GM18507 (cell line): ENCODE measurements at places on chromosomes 5 and 9.

DNA sequence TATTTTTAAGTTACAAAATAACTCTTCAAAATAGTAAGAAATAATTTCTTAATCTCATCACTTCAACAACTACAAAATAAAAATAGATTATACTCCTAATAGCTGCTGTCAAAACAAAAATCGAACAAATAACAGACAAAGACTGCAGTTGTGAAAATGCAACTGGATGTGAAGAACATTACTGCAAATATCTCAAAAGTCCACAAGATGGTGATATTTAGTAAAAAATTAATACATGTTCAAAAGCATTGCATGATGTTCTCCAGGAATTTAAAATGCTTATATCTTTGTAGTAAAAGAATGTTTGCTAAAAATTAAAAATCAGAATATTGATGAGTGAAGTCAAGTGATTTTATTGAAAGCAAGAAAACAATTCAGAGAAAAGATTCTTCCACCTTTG is 66.2 kb downstream of the MPDZ start:
- DNase-seq, result no peak

GRCh38 chr9:78609450-78609849 is 312.5 kb downstream of the PSAT1 start:
- DNase-seq, result no peak

DNA sequence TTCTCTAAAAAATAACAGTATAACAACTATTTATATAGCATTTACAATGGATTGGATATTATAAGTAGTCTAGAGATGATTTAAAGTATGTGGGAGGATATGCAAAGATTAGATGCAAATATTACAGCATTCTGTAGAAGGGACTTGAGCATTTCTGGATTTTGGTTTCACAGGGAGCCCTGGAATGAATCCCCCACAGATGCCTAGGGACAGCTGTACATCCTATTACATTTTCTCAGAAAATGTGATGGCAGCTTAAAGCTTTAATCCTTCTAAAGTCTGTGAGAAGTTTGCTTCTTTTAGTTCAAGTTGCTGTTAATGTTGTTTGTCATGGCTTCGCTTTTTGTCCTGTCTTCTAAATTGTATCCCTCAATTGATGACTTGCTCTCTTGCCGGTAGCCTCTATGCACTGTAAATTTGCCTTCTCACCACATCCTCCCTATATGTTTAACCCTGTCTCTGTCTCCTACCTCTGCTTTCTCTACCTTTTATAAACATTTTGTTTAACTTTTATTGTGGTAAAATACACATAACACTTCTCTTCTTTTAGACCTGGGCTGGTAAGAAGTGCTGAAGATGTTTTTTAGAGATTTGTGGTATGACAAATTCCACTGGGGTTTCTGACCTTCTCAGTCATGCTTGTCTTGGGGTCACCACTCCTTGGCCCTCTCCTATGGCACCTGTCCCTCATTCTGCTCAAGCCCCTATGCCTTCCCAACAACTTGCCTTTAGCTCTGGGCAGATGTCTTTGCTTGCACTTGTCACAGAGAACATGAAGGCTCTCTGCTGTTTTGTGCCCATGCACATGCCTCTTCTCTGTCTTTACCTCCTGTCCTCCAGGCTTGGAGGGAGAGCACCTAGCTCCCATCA is 37.9 kb downstream of the LNPEP start:
- DNase-seq, result no peak

DNA sequence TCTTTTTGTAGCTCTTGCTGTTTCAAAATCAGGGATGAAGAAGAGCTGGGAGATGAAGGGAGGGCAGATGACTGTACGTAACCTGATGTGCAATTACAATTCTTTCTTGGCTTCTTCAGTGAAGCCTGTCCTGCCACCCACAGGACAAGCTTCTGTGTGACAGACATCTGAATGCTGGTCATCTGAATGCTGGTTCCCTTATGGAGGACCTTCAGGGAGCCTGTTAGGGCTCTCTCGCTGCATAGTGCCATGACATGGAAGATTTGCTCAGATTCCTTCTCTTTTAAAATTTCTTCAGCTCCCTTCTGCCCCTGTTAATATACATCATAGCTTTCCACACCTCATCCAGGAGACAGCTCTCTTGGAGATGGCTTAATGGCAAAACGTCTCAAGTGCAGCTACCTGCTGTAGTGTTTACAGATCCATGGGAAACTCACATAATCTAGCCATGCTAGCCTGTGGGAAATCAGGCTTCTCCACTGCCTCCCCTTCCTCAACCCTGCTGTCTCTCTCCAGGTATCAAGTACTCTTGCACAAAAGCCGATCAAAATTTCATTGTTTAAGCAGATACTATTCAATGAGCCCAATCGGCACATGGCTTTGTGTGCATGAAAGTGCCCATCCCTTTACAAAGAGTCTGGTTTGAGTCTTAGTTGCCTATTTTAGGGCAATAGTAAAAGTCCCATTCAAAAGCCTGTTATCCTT is 134.6 kb downstream of the RAB3C start:
- no peak for DNase-seq

DNA sequence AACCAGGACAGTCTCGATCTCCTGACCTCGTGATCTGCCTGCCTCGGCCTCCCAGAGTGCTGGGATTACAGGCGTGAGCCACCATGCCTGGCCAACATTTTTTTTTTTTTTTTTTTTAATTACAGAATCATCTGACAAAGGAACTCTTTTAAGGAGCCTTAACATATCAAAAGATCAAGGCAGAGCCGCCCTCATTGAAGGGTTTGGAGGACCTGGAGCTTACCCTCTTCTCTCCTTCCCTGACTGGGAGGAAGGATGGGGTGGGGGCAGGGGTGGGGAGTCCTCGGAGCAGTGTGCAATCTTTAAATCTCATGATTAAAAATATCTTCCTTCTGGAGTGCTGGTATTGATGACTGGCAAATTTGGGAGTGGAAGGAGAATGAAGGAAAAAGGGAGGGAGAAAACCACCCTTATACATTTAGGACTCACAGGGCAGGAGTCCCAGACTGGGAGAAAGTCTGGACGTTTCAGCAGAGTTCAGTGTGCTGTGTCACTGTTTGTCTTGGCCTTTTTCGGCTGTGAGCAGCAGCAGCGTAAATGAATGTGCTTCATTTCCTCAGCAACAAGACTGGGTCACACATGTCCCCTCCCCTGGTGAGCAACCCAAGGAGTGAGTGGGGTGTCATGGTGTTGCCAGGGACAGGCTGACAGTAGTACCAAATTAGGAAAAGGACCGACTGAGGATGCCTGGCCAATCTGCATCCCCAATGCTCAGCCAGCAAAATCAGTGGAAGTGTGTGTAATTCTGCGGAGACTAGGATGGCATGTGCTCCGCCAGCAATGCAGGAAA is 115.3 kb upstream of the BNC2 start:
- DNase-seq, result no peak

- DNase-seq, result no peak
These were observed 398.2 kb downstream of the SLCO4C1 start for GRCh38 chr5:101897914-101898313.

GRCh38 chr5:128257076-128257475 is 173.5 kb downstream of the SLC12A2 start:
- DNase-seq, result no peak

GRCh38 chr5:132674671-132675506 is 1.1 kb downstream of the IL4 start:
- no peak for DNase-seq

DNA sequence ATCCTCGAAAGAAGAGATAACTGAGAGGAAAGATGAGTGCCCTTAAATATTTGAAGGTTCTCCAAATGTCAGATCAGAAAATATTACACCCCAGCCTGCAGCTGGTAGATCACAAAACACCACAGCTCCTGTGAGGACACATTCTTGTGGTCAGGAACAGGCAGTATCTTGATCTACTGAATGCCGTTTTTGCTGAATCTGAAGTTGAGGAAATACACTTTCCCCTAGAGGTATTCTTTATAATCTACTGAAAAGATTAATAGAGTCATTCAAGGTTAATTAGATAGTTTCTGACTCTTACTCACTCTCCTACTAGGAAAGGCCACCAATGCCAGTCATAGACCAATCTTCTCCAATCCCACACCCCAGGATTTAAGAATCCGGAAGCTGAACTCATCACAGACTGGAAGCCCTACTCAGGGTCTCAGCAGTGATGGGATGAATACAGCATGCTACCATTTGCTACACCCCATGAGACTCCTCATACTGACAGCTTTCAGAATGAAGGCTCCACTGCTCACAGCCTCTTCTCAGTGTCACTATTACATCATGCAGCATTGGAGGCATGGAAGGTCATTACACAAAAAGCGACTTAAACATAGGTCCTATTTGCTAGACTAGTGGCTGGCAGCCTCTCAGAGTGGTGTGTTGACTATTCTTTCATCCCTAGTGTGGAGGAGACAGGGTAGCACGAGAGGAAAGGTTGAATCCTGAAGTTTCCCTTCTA is 143.9 kb upstream of the SLC1A3 start:
- no peak for DNase-seq

DNA sequence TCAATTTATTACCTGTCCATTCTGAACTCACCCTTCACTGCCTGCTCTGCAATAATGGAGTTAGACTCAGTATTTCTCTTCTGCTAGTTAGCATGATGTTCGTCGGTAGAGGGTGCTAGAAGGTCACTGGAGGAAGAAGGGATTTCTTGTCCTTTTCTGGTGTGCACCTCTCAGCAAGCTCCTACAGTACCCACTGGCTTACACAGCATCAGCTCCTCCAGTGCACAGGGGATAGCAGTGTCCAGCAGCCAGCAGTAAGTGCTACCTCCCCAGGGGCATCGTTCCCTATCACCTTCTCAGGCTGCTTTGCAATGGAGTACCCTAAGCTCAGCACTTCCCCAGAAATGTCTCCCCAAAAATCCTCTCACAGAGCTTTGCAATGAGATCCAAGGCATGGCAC is 45.9 kb upstream of the APC start:
- DNase-seq, result no peak

DNA sequence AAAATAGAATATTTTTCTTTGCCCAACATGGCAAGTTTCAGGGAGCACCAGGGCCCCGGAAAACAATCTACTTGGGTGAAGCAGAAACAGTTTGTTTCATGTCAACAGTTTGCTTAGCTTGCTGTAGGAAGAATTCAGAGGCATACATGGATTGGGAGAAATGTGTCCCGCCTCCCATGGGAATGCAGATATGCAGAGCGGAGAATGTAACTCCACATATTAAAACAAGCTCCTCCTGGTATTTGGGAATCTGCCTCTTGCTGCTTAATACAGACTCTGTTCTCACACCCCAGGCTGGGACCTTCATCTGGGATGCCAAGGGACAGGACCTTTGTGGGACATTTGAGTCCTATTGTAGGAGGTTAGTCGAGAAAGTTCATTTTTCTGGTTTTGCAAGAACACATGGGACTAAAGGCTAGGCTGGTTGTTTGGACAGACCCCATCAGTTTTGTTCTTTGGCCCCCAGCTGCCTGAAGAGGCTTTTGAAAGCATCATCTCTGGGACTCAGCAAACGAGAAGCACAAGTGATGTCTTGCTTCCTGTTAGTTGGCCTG is 220.5 kb upstream of the ADRA1B start:
- no peak for DNase-seq

- no peak for DNase-seq
These were observed 13.6 kb upstream of the MTMR12 start for GRCh38 chr5:32326216-32326772.

DNA sequence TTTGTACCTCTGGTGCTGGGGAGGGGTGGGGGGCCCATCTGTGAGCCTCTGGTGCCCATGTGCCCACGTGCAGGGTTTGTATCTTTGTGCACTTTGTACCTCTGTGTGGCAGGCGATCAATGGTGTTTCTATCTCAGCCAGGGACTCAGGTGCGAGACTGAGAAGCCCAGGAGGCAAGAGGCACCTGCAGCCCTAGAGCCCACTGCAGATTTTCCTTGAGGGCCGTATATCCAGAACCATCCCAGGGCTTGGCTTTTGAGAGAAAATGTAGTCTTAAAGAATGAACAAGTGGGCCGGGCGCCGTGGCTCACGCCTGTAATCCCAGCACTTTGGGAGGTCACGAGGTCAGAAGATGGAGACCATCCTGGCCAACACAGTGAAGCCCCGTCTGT is 52.2 kb upstream of the KCNMB1 start:
- DNase-seq, result no peak

GRCh38 chr9:96009690-96010472 is 134.4 kb downstream of the ERCC6L2 start:
- DNase-seq, result no peak

- DNase-seq, result no peak
These were observed 257.9 kb downstream of the MAN2A1 start for GRCh38 chr5:109947667-109948066.

GRCh38 chr5:3384531-3384930 is 211.1 kb upstream of the IRX1 start:
- no peak for DNase-seq

DNA sequence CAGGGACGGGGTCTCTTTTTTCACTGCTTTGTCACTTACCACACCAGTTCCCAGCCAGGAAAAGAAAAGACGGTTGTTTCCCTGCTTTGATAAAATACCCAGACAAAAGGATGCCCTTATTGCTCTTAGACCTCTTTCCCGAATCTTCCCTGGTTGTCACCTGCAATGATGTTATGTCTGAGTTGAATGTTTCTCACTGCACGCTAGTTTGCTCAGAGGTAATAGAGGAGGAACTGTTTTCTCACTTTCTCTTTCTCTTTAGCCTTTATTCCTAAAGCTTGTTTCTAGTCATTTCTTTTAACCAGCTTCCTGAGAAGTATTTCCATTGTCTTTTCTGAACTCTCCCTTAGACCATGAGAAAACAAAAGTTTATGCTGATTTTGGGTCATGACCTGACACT is 32.9 kb downstream of the ACER2 start:
- DNase-seq, result peak; percentile 36

GRCh38 chr9:26471261-26471660 is 421.3 kb downstream of the CAAP1 start:
- no peak for DNase-seq

GRCh38 chr5:38069360-38069759 is 189.0 kb upstream of the EGFLAM start:
- DNase-seq, result no peak

GRCh38 chr9:131407717-131408195 is 13.9 kb downstream of the PRRC2B start:
- DNase-seq, result no peak

DNA sequence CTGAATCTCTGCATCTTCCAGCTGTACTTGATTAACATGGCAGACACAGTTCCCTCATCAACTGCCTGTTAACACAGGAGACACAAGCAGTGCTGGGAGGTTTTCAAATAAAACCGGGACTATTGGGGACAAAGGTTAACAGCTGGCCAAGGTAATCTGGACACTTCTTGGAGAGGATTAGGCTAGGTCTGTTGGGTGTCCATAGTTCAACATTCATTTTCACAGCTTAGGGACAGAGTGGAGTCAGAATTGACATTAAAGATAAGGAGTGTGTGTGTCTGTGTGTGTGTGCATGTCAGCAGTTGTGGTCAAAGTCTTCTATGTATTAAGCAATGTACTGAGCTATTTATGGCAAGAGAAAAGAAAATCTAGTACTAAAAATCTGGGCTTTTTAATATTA is 216.2 kb downstream of the MED10 start:
- DNase-seq, result no peak

GRCh38 chr9:22413884-22414283 is 32.7 kb upstream of the DMRTA1 start:
- no peak for DNase-seq

GRCh38 chr5:14998491-14998890 is 126.9 kb upstream of the ANKH start:
- no peak for DNase-seq

GRCh38 chr5:156758011-156758791 is 91.9 kb upstream of the PPP1R2B start:
- DNase-seq, result no peak
